Activated CD8-positive, alpha-beta memory T cell treated with anti-CD3 and anti-CD28 coated beads for 1 hour (primary cell): ENCODE measurements at places on chromosomes 1 and 21.

DNA sequence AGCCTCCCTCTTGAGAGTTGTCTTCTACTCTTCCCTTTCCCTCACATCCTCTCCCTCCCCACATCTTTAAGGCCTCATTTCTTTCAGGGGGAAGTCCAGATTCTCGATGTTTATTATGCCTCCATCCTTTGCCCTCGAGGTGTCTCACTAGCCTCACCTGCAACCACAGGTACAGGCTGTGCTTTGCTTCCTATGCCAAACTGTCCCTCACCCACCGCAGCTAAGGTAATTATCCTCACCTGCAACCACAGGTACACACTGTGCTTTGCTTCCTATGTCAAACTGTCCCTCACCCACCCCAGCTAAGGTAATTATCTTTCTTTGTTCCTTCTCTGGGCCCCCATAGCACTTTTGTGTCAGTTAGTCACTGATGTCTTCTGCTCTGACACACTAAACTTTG lies 328.1 kb upstream of the SNX7 start:
- no peak for DNase-seq

- no peak for DNase-seq
Observed at GRCh38 chr1:15371610-15372545, 37.8 kb upstream of the EFHD2 start.

- DNase-seq, result no peak
Observed at GRCh38 chr1:176515310-176515709, 52.3 kb downstream of the PAPPA2 start.

- no peak for DNase-seq
Observed at GRCh38 chr1:33874636-33875035, 10.8 kb downstream of the HMGB4 start.

DNA sequence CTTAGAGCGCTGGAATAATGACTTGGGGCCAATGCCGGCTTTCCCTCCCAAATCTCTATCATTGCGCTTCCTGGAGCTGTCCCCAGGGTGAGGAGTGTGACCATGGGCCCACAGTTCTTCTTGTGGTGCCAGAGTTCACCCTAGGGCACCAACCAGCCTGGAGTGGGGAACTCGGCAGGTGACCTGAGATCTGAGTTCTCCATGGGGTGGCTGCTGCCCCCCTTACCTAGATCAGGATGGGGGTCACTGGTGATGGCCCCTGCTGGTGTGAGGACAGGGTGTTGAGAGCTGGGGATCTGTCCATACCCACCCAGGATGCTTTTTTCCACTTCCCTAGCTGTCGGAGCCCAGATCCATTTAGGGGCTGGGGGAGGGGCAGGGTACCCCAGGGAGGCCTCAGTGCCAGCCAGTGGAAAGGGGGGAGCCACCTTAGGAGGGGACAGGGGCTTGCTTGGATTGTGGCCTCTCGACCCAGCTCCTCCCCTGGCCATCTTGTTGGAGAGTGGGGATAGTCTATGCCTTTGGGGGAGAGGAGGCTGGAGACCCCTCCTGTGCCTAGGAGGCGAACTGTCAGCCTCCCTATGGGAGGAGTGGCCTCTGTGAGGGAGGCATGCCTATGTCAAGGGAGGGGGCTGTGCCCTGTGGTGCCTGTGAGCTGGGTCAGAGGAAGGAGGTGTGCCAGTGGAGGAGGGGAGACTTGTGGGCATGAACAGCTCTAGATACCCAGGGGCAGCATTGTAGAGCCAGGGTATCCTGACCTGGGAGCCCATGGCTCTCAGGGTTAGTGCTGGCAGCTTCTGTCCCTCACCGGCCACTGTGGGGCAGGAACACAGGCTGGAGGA lies 1.7 kb downstream of the FOXO6 start:
- DNase-seq, result no peak

GRCh38 chr21:34606621-34607020 lies 8.3 kb downstream of the RCAN1 start:
- DNase-seq, result no peak

DNA sequence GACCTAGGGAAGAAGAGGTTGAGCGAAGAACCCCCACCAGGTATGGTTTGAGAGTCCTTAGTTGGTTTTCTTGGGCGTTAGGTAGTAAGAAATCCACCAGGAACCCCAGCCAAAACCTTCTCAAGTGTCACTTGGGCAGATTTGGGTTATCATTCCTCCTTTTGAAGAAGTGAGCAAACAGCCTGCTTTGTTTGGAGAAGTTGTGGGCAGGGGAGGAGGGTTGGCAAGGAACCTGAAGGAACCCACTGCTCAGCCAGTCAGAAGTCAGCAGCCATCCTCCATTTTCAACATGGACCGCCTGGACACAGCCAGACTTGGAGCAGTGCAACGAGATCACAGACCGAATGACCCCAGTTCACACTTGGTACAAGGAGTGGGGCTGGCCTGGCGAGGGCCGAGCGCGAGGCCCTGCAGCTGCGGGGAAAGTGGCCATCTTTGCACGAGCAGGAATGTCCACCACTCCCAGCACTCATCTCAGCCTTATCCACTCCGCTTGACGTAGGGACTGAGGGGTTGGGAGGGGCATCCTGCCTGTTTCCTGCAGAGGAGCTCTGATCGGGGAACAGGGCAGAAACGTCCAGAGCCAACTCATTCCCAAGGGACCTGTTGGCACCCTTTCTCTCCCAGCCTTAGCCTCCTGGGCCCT lies 7.2 kb downstream of the ADPRS start:
- DNase-seq, result no peak

- DNase-seq, result no peak
Observed at GRCh38 chr1:206526064-206526911, 19.0 kb downstream of the RASSF5 start.

DNA sequence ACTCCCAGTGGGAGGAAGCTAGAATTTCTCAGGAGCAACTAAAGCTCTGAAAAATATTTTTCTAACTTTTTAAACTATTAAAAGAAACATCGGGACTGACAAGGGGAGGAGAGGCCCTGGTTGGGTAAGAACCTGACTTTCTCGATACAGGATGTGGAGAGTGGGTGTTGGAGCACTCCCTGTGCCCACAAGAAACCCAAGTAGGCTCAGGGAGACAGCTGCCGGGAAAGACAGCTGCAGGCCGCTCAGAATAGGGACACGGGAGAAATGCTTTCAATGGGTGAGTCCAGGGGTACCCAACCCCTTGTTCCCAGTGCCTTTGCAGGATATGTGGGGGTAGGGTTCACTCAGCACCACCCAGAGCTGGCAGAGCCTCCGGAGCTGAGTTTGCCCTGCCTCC lies 43.6 kb downstream of the PLEKHA6 start:
- DNase-seq, result no peak

GRCh38 chr1:2462819-2463218 lies 13.3 kb upstream of the PLCH2 start:
- DNase-seq, result no peak
